ENCODE measurements at places on chromosomes 2 and 18.

DNA sequence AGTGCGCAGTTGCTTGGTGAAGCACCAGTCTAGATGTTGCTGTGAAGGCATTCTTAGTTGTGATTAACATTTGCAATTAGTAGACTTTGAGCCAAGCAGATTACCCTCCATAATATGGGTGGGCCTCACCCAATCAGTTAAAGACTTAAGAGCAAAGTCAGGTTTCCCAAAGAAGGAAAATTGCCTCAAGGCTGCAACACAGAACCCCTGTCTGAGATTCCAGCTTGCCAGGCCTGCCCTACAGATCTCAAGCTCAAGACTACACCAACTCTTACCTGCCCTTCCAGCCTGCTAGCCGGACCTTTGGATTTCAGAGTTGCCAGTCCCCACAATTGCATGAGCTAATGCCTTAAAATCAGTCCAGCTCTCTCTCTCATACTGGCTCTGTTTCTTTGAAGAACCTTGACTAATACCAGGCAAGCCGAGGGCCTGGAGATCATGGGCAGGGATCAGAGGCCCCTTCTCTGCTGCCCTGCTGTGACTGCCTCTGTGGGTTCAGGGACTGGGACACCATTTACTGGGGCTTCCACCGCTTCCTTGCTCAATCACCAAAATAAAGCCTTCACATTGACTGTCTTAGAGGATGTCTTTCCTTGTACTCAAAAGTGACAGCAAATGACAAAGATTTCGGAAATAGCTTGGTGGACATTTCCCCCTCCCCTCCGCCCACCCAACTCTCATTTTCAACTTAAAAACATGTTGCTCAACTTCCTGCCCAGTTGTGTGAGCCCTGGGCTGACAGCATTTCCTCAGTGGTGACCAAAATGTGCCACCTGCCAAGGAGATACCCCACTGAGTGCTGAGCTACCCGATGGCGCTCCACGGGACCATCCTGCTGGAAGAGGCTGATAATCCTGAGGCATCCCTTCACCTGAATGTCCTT lies 86.7 kb downstream of the GALNT14 start:
- peak; percentile 37 for DNase-seq

DNA sequence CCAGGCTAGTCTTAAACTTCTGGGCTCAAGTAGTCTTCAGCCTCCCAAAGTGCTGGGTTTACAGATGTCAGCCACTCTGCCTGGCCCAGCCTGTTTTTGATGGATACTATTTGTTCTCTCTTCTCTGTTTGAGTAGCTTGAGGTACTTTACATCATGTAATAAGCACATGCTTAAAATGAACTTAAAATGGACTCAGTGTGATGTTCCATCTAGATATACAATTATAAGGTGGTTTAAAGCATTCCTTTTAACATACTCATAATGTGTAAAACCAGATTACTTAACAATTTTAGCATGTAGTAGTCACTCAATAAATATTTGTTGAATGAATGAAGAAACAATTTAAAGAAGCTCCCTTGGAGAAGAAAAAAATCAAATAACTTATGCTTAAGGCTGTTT lies 9.6 kb downstream of the PTPRM start:
- no peak for DNase-seq

- no peak for DNase-seq
These were observed 92.9 kb downstream of the TTC27 start for GRCh38 chr2:32720771-32721170.

- DNase-seq: no peak
These were observed 13.5 kb upstream of the SFXN5 start for GRCh38 chr2:73084971-73085370.

- DNase-seq: no peak
These were observed 7.9 kb downstream of the OBSL1 start for GRCh38 chr2:219563271-219563928.

DNA sequence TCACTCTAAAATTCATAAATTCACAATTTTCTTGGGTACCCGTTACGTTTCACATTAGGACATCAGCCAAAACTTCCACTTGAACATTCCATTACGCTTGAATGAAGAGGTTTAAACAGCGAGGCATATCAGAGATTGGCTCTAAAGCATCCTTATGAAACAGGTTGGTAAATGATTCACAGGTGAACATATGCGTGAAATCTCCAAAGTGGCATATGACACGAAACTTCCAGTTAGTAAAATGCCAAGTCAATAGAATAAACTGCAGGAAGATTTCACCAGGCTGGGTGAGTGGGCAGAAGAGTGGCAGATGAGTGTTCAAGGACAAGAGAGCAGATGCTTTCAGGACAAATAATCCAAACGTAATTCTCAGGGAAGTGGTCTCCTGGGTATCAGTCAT lies 33.9 kb upstream of the GLS start:
- DNase-seq: no peak

DNA sequence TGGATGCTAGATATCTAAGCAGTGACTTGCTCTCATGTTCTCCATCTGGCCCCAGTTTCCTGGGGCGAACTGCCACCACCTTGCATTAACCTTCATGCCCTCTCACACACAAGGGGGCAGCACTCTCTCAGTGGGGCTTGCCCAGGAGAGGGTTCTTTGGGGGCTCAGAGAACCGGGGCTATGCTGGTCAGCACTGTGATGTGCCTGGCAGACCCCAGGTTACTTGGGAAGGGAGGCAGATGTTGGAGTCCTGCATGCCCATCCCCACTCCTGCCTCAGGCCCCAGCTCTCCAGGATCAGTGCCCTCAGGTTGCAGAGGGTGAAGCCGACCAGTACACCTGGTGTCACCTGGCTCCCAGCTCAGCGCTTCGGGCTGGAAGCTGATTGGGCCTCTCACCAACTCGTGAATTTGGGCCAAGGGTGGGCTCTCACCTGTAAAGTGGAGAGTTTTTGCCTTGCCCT lies 396.2 kb upstream of the HS6ST1 start:
- peak; percentile 75 for DNase-seq

Measured in NB4 (cell line).